ENCODE measurements at places on chromosomes 5 and 9.

DNA sequence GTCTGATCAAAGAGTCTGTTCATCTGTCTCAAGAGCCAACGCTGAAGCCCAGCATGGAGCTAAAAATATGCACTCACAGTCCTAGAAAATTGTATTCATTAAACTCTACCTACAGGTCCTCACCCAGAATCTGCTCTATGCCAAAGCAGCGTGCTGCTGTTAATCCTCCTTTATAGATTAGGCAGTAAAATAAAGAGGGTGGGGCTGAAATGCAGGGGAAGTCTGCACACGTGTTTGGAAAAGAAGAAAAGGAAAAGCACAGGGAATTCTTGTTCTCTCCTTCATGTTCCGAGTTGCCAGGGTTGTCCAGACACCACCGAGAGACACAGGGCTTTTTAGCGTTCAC lies 121.4 kb upstream of the TMEM161B start:
- no peak for DNase-seq

DNA sequence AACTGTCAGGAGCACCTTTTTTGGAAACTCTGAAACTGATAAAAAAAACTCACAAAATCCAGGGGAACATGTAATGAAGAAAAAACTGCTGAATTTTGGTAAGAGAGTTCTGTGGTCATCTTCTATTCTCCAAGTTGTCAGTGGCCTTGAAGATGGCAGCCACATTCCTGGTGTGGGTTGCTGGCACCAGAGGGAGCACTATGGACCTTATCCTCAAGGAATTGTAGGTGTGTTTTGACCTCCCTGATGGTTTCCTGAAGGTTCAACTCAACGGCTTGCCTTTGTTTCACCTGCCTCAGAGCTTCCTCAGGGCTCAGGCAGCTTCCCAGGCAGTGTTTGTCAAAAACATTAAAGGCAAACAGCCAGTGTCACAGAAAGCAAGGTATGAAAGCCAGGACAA lies 2.2 kb upstream of the SLC38A9 start:
- DNase-seq = no peak

GRCh38 chr5:171269717-171270116 lies 39.3 kb upstream of the TLX3 start:
- no peak for DNase-seq

DNA sequence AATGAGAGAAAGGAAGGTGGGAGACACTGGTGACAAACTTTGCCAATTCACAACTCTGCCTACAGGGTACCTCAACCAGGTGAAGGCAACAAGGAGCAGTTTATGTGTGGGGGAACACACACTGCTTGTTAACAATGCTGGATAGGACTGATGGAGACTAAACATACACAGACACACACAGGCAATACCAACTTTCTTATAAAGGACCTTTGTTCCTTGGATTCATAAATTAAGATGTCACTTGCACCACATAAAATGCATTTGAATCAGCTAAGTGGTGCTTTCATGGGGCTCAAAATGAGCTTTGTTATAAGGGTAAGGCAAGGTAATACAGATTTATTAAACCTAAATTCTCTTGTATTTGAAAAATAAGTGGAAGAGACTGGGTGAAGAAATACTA lies 4.0 kb downstream of the TSTD2 start:
- no peak for DNase-seq

GRCh38 chr5:155222393-155222792 lies 208.8 kb downstream of the KIF4B start:
- no peak for DNase-seq

DNA sequence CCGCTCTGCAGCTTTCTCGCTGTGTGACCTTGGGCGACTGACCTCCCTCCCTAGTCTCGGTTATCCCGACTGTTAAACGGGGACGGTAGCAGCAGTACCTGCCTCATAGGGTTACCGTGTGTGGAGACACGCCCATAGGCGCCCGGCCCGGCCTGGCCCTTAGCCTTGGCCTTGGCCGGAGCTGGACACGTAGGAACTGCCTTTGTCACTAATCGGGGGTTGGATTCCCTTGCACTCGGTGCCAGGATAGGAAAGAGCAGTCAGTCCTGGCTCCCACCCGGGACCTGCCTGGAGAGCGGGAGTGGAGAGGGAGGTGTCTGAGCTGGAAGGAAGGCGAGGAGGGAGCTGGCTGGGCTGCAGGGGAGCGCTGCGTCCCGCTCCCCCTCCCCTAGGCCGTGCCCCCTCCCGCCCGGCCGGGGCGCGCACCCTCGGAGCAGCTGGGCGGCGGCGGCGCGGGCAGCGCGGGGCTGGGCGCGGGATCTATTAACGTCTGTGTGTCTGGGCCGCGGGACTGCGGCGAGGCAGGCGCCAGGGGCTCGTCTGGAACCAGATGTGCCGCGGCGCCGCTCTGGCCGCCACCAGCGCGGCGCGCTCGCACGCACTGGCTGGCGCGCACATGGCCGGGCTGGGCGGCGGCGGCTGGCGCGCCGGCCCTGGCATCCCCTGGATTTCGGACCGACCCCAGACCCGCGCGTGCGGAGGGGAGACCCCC lies 31.7 kb downstream of the PRRX2 start:
- no peak for DNase-seq

DNA sequence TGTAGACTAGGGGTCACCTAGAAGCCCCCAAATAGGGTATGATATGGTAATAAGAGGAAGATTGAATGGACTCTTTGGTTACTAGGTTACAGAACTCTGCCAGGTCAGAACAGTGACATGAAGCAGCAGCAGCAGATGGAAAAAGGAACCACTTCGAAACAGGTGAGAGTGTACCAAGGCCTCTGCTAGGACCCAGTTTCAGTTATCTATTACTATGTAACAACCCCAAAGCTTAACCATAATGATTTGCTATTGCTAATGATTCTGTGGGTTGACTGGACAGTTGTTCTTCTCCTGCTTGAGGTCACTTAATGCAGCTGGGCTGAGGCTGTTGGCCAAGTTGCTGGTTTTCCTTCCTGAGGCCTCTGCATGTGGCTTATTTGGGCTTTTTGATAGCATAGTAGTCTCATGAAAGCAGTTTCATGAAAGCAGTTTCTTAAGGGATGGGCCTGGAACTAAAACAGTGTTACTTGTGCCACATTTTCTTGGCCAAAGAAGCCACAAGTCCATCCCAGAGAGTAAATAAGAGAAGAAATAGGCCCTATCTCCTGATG lies 17.6 kb downstream of the C9orf43 start:
- no peak for DNase-seq

- DNase-seq = no peak
These were observed 26.4 kb downstream of the SH3GLB2 start for GRCh38 chr9:129001504-129002325.

GRCh38 chr5:147611483-147611882 lies 101.6 kb upstream of the DPYSL3 start:
- DNase-seq = no peak

- no peak for DNase-seq
These were observed 234.3 kb upstream of the ANKH start for GRCh38 chr5:15105799-15106393.

DNA sequence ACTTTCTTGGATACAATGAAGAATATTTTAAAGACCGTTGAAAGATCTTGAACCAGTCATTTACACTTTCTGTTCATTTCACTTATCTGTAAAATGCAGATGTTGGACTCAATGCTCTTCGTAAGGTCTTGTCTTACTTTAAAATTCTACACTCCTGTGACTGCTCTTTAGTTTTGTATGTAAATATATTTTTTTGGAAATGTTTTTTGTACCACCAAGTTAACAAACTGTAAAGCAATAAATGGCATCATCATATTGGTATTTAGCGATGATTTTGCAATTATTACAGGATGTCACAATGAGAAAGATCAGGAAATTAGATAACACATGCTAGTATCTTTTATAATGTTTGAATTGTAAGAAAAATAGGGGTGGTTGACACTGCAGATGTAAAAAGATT lies 80.8 kb upstream of the GNAQ start:
- DNase-seq = no peak

DNA sequence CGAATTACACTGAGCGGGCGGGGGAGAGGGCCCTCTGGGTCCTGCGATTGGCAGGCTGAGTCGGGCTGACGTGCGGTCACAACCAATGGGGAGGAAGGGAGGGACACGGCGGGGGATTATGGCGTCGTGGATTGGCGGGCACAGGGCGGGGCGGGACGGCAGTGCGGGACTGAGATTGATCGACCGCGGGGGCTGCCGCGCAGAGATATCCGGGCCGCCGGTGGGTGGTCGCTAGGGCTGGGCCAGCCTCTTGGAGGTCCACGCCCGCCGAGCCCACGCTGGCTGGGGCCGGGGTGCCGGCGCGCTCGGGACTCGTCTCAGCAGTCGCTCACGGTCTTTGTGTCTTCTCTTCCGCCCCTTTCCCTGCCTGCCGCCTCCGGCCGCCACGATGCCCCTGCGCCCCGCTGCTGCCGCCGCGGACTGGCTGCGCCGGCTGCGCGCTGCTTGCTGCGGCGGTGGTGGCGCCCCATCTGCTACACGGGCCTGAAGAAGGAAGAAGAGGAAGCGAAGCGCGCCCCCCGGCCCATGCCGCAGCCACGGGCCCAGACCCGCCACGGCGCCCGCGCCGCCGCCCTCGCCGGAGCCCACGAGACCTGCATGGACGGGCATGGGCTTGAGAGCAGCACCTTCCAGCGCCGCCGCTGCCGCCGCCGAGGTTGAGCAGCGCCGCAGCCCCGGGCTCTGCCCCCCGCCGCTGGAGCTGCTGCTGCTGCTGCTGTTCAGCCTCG lies at the start of gene RGMB:
Gene RGMB (plus strand): TSS at position 200 of the 728 bp plus-strand sequence. CDS start 408 bp downstream, at position 608.
- peak; percentile 80 for DNase-seq

- DNase-seq = no peak
These were observed 233.5 kb upstream of the WWC1 start for GRCh38 chr5:168057905-168058304.

GRCh38 chr9:109114670-109115069 lies 5.1 kb downstream of the TMEM245 start:
- no peak for DNase-seq

DNA sequence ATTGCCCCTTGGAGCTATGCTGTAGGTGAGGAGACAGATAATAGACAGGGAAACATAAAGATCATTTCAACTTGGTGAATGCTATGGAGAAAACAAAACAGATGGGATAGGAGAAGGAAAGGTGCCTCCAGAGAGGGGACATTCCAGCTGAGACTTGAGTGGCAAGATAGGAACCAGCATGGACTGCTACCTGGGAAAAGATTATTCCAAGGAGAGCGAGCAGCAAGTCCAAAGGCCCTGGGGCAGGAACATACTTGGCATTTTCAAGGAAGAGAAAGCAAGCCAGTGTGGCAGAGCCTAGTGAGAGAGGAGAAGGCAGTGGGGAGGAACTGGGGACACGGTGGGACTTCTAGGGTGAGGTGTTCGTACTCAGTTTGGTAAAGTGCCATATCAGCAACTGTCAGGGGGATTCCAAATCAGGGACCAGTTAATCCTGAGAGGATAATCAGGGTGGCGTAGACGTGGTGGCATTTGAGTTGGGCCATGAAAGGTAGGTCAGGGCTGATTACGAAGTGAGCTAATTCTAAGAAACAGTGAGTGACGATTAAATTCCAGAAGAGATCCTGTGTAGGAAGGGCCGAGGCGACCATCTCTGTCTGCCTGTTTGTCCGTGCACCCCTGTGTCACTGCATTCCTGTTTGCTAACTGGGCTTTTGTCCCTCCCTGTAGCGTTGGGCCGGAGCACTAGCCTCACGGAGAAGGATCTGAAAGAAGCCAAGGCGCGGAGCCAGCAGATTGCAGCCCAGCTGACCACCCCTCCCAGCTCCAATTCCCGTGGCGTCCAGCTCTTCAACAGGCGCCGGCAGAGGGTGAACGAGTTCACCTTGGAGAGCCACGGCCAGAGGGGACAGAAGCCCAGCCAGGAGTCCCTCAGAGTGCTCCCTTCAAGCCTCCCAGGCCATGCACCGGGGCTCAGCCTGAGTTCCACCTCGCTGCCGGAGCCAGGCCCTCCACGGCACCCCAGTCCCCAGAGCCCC lies 7.1 kb downstream of the SYNPO start:
- no peak for DNase-seq

DNA sequence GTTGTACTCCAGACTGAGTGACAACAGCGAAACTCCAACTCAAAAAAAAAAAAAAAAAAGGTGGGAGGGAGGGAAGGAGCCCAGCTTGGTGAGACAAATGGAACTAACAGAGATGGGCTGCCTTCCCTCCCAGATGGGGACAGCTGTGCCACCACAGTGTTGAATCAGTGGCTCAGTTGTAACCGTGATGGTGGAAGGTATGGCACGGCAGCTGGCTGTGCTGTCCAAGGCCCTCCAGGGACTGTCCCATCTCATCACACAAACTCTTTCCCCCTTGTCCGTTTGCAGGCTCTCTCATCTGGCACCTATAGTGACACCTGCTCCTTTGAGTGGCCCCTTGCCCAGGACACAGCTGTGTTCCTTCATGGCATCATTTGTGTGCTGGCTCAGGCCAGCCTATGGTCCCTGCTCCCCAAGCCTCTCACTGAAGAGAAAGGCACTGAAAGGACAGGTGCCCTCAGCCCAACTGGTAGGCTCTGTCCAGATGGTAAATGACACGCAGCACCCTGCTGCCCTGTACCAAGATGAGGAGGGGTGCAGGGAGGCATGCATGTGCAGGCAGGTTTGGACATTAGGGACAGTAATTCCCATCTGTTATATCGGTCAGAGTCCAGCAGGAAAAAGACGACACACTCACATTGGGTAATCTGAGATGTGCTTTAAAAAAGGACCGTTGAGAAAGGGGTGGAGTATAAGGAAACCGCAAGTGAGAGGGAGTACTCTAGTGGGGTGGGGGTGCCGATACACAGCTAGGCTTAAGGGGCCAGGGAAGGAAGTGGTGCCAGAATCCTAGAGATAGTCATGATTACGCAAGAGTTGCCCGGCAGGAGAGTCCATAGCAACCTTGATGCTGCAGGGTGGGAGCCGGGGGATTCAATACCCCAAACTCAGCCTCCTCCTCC lies 4.3 kb downstream of the SMIM33 start:
- no peak for DNase-seq

- DNase-seq = no peak
These were observed 42.3 kb downstream of the TENT4A start for GRCh38 chr5:6755519-6755918.

- DNase-seq = no peak
These were observed 5.4 kb upstream of the HBEGF start for GRCh38 chr5:140351609-140352334.

DNA sequence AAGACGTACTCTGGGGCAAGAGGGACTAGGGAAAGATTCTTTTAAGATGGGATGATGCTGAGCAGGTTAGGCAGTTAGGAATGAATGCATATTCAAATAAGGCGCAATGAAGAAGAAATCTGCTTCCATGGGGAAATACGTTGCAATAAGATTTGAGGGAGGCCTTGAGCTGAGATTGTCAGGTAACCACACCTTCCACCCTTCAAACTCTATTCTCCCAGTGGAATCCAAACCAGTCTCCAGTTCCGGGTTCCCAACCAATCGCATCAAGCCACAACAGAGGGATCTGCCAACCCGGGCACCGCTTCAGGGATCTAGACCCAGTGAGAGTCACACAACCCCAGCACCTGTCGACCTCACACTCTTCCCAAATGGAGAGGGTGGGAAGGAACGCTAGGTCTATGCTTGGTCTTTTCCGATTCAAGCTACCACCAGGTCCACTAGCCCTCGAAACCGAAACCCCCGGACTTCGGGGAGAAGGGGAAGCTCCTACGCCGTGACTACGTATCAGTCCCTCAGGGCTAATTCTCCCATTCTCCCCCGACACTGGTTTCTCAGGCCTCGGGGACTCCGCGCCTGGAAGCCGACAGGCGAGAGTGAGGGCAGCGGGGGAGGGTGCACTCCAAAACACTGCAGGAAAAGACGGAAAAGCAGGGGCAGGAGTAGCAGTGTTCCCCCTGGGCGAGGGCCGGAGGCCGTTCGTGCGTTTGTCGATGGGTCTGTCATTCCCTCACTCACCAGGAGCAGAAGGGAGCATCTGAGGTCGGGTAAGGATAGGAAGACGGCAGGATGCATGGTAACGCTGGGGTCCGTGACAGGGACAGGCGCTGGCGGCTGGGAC lies 534 bp downstream of the ERP44 start:
- DNase-seq = no peak
